ENCODE measurements at places on chromosomes 2 and 18.
A peak's percentile ranks its signal among the peaks of the same experiment; 100 is the strongest.

DNA sequence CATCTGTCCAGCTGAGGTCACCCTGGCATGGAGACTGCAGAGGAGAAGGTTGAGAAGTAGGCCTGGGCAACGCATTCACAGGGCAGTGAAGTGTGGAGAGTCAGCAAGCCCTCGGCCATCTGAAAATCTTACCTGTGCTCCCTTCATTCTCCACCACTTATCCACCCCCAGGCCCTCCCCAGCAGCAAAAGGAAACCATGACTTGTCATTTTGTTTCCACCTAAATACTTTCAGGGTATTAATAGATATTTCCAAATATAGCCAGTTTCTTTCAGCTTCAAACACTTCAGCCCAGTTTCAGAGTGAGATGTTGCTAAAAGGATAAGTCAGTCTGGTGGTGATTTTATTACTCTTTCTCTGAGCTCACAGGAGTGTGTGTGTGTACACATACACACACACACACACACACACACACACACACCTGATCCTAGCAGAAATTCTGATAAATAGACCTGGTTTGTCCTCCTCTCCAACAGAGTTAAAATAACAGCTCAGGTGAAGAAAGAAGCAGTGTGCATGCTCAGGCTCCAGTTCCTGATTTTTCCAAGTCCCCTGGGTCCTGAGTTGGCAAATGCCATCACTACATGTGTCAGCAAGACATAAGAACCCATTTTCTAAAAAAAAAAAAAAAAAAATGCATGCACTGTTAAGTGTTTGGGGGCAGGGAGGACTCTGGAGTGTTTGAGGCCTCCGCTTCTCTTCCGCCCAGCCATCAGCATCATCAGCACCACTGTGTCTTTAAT lies 82.8 kb downstream of the LOXHD1 start:
- no peak for DNase-seq

DNA sequence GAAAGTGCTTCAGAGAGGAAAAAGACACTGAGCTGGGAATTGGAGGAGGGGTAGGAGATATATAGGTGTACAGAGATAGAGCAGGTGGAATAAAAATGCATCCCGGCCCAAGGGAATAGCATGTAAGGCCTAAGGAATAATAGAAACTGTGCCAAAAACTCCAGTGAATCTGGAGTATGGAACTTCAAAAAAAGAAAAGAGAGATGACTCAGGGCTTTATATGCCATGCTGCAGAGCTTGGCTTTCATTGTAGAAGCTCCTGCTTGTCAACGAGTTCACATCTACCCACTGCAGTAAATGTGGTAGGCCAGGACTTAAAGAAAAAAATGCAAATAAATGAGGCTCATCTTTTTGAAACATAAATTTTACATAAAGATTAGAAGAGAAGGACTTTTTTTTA lies 131.8 kb downstream of the MREG start:
- DNase-seq, result no peak

DNA sequence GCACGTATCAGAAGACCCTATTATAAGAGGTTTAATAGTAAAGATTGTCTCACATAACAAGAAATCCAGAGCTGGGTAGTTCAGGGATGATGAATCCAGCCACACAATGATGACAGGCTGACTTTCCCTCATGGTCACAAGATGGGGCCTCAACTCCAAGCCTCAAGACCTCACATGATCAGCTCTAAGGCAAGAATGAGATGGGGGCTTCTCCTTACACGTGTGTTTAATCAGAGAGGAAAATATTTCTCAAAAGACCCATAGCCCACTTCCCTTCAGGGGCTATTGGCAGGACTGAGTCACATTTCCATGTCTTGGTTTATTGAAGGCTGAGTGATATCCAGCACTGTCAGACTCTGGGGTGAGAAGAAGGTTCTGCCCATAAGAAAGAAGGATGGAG lies 100.2 kb upstream of the FOSL2 start:
- peak; percentile 72 for DNase-seq

GRCh38 chr18:67854340-67854739 lies 337.8 kb upstream of the DSEL start:
- no peak for DNase-seq

DNA sequence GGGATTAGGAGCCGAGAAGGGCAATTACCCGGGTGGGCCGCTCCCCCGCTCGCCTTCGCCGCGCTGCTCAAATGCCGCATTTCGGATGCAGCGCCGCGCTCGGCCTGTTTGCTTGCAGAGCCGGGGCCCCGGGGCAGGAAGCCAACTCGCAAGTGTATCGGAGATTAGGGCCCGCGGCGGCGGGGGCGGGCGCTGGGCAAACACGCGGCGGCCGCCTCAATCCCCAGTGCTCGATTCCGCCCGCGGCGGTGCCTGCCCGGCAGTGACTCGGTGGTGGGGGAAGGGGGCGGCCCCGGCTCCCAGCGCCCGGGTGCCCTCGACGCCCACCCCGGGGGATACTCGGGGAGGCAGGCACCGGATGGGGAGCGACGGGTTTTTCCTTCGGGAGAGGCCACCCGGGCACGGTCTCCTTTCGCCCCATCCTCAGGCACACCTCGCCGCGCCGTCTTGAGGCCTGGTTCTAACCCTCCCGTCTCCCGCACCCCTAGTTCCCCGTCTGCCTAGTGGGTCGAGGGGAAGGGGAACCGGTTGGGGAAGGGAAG lies 26.6 kb upstream of the NOTO start:
- DNase-seq, result peak; percentile 35

DNA sequence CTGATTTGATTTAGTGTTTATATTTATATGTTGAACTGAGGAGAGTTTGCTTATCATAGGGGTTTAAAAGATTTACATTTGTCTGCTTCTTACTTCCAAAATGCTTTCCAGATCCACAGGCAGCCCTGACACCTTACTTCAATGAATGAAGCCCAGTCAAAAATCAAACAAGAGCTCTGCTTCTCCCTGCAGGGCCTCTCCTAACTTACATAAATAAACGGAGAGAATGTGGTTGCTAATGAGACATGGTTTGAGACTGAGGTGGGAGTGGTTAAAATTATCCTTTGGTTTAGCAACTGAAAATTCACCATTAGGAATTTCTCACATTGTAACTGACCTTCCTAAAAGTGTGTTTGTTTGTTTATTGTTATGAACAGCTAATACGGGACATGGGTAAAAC lies 612.3 kb upstream of the FANCL start:
- no peak for DNase-seq

- DNase-seq, result no peak
These were observed 364.6 kb downstream of the OSR1 start for GRCh38 chr2:18993756-18994338.

DNA sequence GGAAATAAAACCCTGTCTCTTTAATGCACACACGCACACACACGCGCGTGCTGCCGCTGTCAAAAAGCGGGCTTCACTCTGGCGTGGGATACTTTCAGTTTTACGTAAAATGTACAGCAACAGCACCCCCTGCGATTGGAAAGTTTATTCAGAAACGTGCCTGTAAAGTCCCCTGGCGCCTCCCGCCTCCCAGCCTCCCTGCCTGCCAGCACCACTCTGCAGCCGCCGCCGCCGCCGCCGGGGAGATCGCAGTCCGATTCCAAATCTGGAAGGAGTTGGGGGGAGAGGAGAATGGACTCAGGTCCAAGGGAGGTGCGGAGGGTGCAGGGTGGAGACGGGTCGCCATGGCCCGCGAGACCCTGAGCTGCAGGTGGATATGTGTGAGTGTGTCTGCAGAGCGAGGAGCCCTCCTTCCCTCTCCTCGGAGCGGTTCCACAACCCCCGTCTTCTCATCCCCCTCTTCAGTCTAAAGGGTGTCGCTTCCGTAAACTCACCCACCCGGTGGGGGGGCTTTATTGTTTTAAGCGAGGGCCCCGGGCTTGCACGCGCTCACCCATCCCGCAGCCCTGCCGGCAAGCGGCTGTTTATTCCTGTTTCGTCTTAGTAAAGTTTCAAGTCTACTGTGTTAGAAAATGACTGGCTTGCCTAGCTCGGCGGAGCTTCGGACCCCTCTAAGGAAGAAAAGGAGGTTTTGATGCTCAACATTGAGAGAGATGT lies 1.8 kb upstream of the BCL11A start:
- peak; percentile 72 for DNase-seq

GRCh38 chr2:209091056-209091455 lies 332.8 kb upstream of the MAP2 start:
- no peak for DNase-seq

GRCh38 chr2:69583321-69583833 lies 60.2 kb downstream of the AAK1 start:
- no peak for DNase-seq

DNA sequence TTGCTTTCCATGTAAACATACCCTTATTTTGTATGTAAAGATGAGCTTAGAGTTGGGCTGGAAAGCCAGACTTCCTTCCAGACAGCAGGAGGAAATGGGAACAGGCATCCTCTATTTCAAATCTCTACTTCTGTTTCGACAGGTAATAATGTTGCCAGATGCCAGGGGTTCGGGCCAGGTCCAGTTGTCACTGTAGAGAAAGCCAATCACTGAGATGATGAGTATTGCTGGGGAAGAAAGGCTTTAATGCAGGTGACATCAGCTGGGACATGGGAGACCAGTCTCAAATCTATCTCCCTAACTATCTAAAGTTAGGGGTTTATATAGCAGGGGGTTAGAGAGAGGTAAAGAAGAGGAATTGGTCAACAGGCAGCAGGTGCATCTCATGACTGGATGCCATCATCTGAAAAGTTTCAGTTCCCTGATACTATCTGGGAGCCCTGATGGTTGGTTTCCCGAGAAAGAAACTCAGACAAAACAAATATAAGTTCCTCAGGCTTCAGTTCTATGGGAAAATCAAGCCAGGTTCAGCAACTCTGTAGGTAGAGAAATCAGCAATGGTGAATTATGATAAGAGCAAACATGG lies 9.3 kb upstream of the MTCL1 start:
- no peak for DNase-seq

GRCh38 chr18:40935423-40935822 lies 1019.6 kb upstream of the PIK3C3 start:
- DNase-seq, result no peak

GRCh38 chr2:22481486-22482259 lies 903.3 kb upstream of the KLHL29 start:
- DNase-seq, result no peak

- no peak for DNase-seq
These were observed 27.0 kb downstream of the DNMT3A start for GRCh38 chr2:25314514-25315315.

DNA sequence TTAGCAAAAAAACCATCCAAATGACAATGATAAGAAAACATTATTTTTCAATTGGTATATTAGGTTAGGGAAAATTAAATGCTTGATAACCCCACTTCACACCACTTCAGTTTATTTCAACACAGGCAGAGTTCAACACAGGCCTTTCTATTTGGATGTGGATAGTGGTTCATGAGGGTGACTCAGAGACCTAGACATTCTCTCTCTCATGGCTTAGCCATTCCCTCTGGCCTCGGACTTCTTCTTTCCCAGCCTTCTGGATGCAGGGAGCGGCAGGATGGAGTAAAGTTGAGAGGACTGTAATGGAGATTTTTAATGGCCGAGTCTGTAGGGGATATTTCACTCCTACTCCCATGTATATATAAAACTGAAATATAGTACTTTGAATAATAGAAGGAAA lies 109.7 kb downstream of the CTNNA2 start:
- peak; percentile 45 for DNase-seq

DNA sequence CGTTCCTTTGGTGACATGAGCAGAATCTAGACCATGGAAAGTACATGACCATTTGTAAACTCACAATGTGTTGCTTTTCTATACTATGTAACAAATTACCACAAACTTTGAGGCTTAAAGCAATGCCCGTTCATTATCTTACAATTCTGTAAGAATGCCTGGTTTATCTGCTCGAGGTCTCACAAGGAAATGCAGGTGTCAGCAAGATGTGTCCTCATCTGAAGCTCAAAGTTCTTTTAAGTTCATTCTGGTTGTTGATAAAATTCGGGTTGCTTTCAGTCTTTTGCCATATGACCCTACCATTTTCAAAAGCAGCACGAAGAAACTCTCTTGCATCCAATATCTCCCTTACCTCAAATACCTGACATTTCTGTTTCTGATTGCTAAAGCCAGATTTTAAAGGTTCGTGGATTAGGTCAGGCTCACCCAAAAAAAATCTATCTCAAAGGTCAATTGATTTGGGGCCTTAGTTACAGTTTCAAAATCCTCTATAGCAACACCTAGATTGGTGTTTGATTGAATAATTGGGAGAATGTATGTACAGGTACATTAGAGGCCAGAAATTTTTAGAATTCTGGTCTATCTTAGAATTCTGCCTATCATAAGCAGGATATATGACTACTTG lies 125.9 kb downstream of the TMEM131 start:
- DNase-seq, result no peak

DNA sequence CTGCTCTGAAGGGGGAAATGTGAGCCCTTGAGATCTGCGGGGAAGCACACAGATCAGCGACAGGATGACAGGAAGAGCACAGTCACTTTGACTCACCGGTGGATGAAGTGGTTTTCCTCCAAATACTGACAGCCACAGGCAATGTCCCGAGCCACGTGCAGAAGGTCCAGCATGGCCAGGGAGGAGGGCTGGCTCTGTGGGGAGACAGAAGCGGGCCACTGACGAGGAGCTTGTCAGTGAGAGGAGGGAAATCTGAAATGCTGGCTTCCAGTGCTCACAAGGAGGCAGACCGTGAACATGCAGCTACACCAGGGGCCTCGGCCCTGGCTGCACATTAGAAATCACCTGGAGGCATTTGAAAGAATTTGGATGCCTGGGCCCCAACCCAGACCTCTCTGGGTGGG lies 98.7 kb downstream of the CLIP4 start:
- DNase-seq, result no peak

DNA sequence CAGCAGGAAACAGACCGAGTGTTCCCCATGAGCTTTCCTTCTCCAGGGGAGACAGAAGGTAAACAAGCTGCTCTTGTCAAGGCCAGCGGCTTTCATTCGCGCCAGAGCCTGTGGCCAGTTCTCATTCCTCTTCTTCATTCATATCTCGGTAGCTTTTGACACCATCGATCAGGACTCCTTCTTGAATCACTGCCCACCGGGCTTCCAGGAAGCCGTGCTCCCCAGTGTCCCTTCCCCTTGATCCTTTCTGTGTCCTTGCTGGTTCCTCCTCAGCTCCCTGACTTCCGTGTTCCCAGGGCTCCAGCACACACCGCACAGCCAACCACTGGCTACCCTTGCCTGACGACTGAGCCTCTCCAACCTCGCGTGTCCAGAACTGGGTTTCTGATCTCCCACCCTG lies 14.1 kb downstream of the SLC66A3 start:
- no peak for DNase-seq

GRCh38 chr18:63980896-63981460 lies 11.1 kb downstream of the SERPINB8 start:
- DNase-seq, result no peak

DNA sequence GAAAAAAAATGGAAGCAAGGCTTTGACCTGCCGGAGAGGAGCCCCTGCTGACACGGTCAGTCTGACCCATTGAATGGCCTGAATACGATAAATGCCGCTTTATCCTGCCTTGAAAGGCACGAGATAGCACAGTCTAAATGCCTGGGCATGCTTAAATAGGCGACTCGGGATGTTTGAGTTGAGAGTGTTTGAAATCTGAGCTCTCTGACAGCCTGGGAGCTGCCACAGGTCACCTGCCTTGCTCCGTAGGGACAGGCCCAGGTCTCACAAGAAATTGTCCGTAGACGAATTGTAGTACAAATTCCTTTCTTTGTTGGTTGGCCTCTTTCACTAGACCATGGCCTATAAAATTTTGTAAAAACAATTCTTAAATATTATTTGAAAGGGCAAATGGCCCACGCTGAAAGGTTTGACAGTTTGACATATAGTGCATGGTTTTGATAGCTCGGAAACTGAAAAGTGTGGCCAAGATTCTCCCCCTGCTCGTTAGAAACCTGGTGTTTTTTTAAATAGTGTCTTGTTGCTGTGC lies 72.8 kb downstream of the MEIS1 start:
- DNase-seq, result peak; percentile 21

All from astrocyte of the spinal cord (primary cell).